ENCODE measurements at places on chromosomes 3 and 15.

DNA sequence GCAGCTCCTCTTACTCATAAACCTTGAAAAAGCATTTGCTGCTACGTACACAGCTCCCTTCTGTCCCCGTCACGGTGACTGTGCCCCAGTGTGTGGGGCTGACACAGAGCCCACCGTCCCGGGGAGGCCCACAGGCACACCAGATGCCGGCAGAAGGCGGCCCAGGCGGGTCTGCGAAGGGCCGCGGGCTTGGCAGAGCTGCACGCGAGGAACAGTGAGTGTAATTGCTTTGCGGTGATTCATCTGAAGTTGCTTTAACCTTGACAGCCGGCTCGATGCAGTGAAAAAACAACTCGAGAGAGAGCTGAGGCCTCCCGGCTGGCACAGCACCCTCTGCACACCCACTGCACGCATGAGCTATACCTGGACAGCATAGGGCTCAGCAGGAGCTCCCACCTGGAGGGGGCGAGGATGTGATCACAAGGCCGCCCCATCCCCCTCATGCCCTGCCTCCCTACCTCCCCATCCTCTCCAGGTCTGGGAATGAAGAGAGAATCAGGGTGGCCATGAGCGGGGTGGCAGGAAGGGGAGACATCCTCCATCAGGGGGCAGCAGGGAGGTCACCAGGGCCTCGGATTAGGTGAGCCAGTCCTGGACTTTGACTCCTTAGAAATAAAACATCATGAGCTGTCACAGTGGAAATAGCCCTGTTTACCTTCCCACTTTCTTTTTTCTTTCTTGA, 172.7 kb downstream of the MEGF11 start:
- DNase-seq = no peak

DNA sequence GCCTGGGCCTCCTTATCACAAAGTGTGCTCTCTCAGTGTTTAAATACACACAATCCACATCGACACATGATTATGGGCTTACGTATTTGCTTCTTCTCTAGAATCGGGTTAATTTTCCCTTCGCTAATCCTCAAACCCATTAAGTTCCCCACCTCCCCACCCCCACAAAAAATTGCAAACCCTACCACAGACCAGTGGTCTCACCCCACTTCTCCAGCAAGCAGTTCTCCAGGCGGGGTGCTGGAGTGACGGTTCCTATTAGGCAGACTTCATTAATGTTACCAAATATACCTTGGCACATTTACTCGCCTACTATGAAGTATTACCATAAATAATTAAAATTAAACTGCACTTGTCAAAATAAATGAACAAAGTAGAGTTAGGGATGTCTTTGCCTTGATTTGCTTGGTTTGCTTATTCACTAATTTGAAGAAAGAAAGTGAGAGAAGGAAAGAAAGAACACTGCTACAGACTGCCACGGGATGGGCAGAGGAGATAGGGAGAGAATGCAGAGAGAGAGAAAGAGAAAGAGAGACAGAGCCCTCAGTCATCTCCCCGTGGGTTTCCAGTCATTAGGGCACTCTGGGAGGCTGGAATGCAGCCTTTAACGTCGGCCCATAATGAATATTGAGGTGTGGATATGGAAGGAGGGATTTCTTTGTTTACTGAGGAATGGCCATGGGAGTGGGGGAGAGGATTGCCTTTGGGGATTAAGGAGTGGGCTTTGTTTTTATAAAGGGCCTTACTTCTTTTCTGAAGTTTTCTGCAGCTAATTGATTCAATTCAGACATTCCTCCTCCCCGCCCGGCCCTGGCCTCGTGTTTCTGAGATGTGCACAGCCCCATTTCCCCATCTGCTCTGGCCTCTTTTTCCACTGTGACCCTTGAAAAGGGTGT, 39.7 kb upstream of the POLG start:
- no peak for DNase-seq

GRCh38 chr3:68560728-68561127, 371.6 kb downstream of the TAFA4 start:
- DNase-seq = no peak

GRCh38 chr3:52925405-52926313, 28.3 kb upstream of the STIMATE start:
- DNase-seq = no peak

DNA sequence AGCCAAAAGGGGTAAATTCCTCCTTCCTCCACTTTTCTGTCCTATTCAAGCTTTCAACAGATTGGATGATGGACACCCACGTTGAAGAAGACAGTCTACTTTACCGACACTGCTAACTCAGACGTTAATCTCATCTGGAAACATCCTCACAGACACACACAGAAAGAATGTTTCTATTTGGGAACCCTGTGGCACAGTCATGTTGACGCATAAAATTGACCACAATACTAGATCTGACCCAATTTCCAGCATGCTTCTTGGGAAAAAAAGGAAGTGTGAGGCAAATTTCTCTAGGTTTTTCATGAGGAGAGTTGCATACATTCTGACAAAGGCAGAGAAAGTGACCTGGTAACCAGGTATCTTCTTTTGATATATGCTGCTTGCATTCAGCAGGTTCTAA, 594.1 kb downstream of the FGF12 start:
- no peak for DNase-seq

DNA sequence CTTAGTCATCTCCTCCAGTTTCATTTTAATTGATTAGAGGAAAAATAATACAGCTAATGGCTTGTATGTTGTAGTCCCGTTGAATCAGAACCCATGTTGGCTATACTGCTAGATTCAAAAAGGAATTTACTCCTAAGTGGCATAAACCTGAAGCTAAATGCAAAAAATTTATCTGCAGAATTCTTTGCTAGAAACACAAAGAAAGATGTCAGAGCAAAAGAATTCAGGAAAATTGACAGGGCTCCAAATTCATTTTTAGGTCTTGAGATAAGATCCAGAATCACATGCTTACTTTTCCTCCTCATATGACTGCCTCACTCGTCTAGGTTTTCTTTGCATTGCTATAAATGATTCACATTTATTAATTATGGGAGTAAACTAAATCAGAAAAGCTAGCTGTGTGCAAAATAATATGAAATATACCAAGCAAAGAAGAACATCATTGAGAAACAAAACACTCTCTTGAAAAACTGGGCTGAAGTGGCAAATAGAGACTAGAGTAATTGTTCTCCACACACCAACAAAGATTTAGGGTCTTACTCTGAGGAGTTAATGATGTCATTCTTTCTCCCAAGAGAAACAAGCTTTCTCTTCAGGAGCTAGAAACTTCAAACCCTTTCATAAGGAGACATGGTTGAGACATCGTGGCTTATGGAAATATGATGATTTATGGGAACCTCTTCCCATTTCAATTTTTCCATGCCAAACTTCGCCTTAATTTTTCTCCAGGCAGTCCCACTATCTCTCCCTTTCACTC, 94.8 kb upstream of the FEZF2 start:
- DNase-seq = no peak

GRCh38 chr3:6516694-6517093, 344.2 kb upstream of the GRM7 start:
- DNase-seq = no peak

GRCh38 chr3:27717200-27717852, 4.8 kb downstream of the EOMES start:
- DNase-seq = no peak

- no peak for DNase-seq
These were observed 119.9 kb downstream of the NSMCE3 start for GRCh38 chr15:29149738-29150075.

- no peak for DNase-seq
These were observed 2.6 kb downstream of the TIMMDC1 start for GRCh38 chr3:119500901-119501300.

GRCh38 chr15:57216288-57216687, 160.0 kb upstream of the CGNL1 start:
- no peak for DNase-seq

DNA sequence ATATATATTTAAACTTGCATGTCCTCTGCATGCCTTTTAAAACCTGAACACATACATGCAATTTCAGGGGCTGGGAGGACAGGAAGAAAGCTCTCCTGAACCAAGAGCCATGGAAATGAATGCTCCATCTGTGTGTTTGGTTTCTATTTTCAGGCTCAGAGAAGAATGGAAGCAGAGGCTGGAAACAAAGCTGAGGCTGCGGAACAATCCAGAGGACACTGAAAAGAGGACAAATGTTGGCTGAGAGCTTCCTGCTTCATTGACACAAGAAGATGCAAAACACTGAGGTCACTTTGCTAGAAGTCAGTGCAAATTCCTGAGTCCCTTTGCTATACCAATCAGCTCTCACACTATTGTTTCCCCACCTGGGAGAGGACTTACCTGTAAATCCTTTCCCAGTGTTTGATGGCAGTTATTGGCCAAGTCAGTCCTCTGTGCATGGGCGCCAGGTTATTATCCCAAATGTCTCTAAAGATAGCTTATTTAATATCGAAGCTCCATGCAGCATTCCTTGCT, 12.7 kb downstream of the FAM240A start:
- DNase-seq = no peak

- DNase-seq = no peak
These were observed 474.7 kb downstream of the IL5RA start for GRCh38 chr3:2635511-2635910.

DNA sequence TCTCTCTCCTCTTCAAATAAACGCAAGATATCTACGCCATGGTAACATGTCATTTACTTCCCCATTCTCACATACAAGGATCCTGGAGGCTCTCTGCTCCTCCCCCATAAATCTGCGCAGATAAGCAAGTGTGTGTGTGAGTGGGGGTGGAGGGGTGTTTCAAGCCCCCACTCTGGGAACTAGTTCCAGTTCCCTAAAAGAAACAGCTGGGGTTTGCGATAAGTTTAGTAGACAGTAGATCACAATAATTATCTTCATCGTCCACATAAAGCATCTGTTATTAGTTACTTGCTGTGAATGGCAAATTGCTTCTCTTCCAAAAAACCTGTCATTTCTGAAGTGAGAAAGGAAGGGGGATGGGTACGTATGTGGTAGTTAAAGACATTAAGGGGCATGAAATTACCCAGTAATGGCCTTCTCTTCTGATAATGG, 79.8 kb downstream of the RBPMS2 start:
- DNase-seq = no peak

- DNase-seq = no peak
These were observed 48.9 kb downstream of the SSUH2 start for GRCh38 chr3:8595695-8596115.

GRCh38 chr3:13088028-13089006, 15.1 kb upstream of the IQSEC1 start:
- DNase-seq = no peak

- no peak for DNase-seq
These were observed 230.5 kb downstream of the UNC13C start for GRCh38 chr15:54208786-54209185.

DNA sequence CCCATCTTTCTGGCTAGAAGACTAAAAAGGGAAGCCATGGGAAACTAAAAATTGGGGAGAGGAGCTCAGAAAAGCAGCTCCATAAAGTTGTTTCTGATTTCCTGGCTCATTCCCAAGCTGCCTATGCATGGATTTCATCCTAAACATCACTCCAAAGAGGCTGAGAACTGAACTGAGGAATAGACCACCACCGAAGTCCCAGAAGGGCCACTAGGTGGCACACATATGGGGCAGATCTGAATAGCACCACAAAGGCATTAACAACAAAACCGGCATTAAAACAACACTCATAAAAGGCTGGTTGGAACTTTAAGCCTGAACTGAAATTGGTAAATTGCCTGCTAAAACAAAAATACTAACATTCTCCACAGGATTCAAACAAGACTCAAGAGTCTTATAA, 106.3 kb downstream of the PLD1 start:
- DNase-seq = no peak

GRCh38 chr15:40743921-40744814, 10.9 kb downstream of the RMDN3 start:
- no peak for DNase-seq

DNA sequence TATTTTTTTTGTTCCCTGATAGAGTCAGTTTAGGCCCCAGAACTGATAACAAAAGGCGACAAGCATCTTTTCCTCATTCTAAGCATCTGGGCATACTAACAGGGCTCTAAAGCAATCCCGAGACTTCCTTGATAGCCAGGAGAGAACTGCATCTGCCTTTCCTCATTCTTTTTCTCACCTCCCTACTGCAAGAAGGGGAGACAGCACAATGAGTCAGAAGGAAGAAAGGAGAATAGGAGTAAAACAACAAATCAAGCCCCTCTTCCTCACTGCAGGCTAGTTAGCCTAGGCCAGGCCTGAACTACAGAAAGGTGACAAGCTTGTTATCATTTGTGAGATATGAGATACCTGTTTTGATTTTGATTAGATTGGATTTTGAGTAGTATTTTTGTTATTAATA, 97.9 kb downstream of the NAALADL2 start:
- no peak for DNase-seq

DNA sequence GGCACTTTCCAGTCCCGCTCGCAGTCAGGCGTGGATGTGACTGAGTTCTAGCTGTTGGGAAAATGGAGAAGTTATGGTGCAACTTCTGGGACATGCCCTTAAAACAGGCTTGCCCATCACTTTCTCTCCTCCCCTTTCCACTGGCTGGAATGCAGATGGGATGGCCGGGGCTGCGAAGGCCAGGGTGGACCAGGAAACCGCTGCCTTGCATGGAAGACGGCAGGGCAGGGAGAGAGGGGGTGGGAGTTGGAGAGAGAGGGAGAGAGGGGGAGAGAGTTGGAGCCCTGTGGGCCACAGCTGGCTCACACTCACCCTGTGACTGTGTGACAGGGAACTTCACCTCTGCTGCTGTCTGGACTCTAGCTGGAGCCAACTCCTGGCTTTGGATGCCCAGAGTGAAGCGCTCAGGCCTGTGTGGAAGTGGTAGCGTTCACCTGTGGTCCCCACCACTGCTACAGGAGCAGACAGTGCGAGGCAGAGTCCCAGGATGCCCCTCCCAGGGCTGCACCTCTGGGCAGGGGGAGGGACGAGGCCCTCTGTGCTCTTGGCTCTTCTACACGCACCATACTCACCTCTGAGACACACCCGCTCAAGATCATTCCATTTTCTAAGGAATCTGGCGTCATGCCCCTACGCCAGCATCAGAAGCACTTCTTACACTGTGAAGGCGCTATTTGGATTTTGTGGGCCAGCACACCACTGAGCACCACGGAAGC, 36.6 kb downstream of the KLHL25 start:
- no peak for DNase-seq

Data from neuronal stem cell (in vitro differentiated cells).